ENCODE measurements at places on chromosomes 1 and 21.

DNA sequence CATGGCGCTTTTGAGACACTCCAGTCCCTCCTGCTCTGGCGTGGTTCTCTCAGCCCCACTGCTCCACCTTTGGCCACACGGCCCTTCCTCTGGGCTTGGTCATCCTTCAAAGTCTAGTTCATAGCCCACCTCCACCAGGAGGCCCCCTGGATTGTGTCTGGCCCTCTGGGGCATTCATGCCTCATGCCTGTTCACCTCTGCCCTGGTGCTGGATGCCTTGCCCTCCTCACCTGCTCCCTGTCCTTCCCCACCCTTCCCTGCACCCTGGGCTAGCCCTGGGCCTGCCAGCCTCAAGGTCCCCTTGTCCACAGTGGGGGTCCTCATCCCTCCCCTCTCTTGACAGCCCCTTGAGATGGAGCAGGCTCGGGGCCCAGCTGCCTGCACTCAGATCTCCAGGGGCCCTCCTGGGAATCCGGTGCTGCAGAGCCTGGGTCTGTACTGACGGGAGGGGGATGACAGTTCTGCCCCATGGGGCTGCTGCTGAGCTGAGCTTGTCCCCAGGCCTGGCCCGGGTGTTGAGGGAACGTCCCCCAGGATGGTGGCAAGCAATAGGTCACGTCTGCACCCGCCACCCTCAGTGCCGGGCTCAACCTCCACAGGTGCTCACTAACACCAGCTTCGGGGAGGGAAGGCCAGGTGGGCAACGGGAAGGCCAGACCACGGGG, 18.4 kb downstream of the PRXL2B start:
- no peak for DNase-seq

- DNase-seq, result no peak
These were observed 11.6 kb downstream of the TIPRL start for GRCh38 chr1:168190403-168190802.

GRCh38 chr1:79271759-79272158, 265.2 kb upstream of the ADGRL4 start:
- no peak for DNase-seq

- DNase-seq, result no peak
These were observed 402.1 kb upstream of the B3GALT2 start for GRCh38 chr1:193588311-193589082.
